ENCODE measurements at places on chromosomes 12 and 14.

GRCh38 chr12:53999559-54000115, 324 bp upstream of the HOXC9 start:
- DNase-seq = peak; percentile 57

- no peak for DNase-seq
These were observed 4.9 kb upstream of the NECAP1 start for GRCh38 chr12:8077207-8077606.

GRCh38 chr12:47080725-47081502, 1.2 kb upstream of the AMIGO2 start:
- peak; percentile 87 for DNase-seq

GRCh38 chr12:110123919-110124268, 263 bp upstream of the IFT81 start:
- no peak for DNase-seq

DNA sequence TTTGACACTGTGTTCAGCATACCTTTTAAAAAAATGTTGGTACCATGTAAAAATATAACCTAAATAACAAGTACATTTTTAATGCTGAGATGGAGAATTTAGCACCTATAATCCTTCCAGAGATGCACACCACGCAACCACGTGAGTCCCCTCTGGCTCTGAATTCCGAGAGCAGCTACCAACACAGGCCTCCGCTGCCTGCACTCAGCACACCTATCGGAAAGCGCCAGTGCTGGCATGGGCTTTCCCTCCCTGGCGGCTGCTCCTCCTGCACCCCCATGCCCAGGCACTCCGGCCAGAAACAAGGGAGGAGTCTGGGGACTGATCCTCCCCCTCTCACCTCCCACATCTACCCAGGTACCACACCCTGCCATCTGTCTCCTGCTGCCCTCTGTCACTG, 47.0 kb downstream of the ITPK1 start:
- DNase-seq = no peak

DNA sequence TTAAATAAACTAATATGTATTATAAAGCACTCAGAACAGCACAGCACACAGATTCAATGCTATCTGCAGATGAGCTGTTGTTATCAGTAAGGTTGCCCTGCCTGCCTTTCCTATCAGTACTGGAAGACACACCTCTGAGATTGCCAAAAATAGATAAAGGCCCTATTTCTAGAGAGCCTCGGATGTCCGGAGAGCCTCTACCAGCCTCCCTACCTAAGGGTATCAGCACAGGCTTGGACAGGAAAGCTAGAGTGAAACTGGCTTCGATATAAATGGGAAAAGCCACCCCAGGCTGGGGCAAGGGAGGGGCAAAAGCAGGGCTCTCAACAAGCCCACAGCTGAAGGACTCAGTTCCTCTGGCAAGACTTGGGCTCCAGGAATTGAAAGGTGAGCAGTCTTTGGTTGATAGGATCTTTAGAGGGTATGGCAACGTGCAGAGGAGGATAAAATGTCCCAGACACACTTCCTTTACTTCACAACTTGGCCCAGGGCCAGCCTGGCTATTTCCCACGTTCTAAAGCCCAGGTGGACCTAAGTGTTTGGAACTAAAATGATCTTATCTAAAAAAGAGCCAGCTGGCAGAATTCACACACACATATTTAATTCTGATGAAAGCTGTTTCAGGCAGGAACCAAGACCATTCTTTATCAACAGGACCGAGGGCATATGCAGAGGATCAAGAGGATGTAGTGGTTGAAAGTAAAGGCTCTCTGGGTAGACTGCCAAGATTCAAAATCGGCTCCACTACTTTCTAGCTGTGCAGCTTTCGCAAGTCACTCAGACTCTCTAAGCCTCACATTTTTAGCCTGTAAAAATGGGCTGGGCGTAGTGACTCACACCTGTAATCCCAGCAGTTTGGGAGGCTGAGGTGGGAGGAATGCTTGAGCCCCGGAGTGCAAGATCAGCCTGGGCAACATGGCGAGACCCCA, 37.8 kb upstream of the ITPR2 start:
- DNase-seq = peak; percentile 69

DNA sequence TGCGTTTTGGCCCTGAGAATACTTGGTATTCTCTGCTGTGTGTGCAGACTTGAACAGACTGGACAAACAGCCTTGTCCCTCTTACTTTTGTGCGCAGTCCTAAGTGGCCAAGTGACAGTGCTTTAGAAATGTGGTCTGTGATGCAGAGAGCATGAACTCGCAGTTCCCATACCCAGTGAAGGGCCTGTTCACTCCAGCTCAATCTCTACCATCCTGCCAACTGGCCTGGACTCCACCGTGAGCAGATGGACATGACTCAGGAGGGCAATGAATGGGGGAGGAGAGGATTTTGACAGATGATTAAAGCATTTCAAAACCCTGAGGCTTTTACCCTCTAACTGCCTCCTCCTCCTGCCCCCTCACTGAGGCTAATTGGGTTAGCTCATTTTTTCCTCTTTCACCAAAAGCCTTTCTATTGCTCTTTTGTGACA, 62.5 kb upstream of the PYGL start:
- DNase-seq = no peak

- no peak for DNase-seq
These were observed 22.5 kb upstream of the PTGDR start for GRCh38 chr14:52244997-52245396.

- no peak for DNase-seq
These were observed 5.8 kb upstream of the CHPT1 start for GRCh38 chr12:101691503-101692096.

DNA sequence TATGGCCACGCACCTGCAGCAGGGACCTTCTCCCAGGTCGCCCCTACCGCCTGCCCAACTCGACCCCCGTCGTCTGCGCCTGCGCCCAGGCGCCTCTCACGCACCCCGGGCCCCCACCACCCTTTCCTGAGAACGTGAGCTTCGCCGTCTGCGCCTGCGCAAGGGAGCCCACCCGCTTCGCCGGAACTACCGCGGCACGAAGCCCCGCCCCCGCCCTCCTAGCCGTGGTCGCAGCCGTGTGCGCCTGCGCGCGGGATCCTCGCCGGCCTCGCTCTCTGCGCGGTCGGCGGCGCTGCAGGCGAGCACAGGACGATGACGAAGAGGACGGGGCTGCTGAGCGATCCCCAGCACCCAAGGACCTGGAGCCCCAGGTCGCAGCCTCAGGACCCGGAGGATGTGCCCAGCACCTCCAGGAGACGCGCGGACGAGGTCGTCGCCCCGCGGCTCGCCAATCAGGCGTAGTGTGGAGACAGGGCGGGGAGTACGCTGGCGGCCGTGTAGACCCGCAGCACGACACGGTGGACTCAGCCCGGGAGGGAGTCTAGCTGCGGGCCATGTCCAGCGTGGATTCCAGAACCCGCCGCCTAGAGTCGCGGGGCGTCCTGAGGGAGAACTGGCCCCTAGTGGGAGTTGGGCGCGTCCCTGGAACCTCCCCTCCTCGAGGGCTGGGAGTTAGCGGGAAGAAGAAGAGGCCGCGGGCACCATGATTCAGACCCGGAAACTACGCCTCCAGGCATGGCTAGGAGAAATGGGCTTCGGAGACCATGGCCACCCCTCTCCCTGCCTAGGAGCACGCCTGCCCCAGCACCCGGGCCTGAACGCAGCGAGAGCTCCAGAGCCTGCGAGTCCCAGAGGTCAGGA, 1120.8 kb upstream of the TMEM132C start:
- peak; percentile 88 for DNase-seq

GRCh38 chr12:52836042-52836466, 1.9 kb upstream of the KRT79 start:
- DNase-seq = peak; percentile 81

DNA sequence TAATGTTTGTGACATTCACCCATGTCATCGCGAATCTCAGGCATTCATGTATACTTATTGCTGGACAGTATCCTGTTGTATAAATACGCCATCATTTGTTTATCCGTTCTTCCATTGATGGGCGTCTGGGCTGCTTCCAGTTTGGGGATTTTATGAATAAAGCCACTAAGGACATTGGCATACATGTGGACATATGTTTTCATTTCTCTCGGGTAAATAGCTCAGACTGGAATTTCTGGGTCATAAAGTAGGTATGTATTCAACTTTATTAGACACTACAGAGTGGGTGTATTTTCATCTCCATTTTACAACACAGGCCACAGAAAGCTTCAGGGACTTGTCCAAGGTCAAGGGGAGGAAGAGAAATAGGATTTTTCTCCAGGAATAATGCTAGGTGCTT, 48.9 kb downstream of the HRK start:
- no peak for DNase-seq

Data from upper lobe of right lung (tissue), 1 donor.